ENCODE measurements at places on chromosomes 6 and 20.

GRCh38 chr6:132910759-132911158, 96.4 kb downstream of the RPS12 start:
- DNase-seq, result no peak

- no peak for DNase-seq
These were observed 17.1 kb upstream of the HELZ2 start for GRCh38 chr20:63591147-63591533.

DNA sequence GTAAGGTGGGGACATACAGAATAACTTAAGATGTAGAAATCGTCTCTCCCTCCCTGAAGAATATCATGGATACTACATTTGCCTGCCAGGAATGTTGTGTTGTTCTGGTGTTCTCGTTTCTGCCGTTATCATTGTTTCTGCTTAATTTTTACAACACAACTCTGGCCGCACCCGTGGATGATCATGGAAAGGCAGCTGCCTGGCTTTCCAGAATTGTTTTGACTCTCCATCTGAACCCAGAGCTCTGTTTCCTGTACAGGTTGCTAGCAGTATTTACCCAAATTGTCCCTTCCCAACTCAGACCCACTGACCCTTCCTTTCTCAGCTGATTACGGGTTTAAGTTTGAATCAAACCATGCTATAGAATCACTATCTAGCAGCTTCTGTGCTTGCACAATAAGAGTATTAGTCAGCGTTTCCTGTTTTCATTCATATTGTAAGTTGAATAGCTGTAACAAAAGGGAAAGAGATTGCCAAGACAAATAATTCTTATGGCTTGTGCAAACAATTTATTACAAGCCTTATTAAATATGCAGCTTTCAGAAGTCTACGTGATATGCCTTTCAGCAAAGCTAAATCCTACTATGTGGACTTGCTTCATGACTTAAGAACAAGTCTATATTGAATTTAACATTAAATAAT, 139.0 kb downstream of the MTHFD1L start:
- no peak for DNase-seq

DNA sequence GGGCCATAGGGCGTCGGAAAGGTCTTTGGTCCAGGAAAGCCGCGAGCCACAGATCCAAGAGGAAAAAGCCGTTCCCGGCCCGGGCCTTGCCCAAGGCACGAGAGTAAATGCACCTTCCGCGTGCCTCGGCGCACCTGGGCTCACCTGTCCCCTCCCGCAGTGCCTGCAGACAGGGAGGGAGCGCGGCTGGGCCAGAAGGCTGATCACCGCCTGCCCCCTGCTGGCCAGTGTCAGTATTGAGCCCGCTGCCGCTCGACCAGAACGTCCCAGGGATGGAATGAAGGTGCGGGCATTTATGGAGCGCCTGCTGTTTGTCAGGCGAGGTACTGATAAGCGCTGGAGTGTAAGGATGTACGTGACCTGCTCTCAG, 679 bp upstream of the LPIN3 start:
- DNase-seq, result peak; percentile 76

DNA sequence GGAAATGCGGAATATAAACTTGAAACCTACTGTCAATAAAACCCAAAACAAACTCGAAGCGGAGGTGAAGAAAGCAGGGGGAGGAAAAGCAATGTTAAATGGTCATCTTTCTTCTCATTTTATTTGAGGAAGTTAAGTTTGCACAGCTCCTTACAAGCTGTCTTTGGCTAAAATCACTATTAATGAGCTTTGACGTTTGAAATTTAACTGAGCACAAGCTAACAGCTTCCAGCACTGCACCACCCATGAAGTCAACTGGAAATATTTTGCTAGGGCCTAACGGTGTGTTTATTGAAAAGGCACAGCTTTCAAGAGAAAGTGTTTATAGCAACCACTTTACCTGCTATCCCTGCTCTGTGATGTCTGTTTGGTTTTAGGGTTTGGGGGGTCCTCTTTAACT, 103.8 kb downstream of the PKHD1 start:
- no peak for DNase-seq

GRCh38 chr20:49483018-49483695, 689 bp upstream of the KCNB1 start:
- no peak for DNase-seq

DNA sequence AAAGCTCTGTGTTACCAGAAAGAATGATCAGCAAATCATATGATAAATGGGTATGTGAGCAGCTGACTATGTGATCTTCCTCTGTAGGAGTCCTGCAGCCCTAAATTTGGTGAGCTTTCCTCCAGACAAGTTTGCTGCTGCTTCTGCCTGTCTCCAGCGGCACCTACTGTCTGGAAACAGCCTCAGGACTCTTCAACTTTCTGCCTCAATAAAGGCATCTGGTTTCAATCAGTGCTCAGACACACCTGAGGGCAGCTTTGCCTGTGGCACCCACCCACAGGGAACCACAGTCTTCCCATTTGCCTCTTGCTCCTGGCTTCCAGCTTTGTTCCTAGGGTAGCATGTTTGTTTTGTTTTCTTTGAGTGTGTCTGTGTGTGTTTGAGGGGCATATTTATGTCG, 727.9 kb upstream of the MAN1A1 start:
- no peak for DNase-seq

- DNase-seq, result no peak
These were observed 815.7 kb downstream of the QKI start for GRCh38 chr6:164230259-164230658.

DNA sequence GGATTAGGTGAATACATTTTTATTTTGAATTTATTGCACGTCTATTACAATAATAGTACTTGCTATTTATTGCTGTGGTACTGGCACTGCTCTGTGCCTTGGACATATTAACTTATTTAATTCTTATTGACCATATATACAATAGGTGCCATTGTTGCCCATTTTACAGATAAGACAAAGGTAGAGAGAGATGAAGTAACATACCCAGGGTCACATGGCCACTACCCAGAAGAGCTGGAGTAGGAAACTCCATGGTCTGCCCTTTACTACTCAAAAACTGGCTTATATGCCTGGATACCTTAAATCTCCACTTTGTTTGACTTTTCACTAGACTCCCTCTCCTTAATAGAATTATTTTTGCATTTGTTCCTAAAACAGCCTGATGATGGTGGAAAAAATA, 67.5 kb downstream of the ADGRG6 start:
- no peak for DNase-seq

GRCh38 chr6:51152594-51152993, 333.9 kb downstream of the TFAP2B start:
- DNase-seq, result no peak

GRCh38 chr6:2940010-2940850, 31.1 kb downstream of the SERPINB6 start:
- DNase-seq, result peak; percentile 8

- DNase-seq, result no peak
These were observed 70.3 kb downstream of the SMAP1 start for GRCh38 chr6:70738028-70738427.

- no peak for DNase-seq
These were observed 79.5 kb downstream of the SESN1 start for GRCh38 chr6:109015176-109015575.

GRCh38 chr6:105740946-105741645, 338.2 kb upstream of the PREP start:
- no peak for DNase-seq
